ENCODE measurements at places on chromosomes 16 and 17.

DNA sequence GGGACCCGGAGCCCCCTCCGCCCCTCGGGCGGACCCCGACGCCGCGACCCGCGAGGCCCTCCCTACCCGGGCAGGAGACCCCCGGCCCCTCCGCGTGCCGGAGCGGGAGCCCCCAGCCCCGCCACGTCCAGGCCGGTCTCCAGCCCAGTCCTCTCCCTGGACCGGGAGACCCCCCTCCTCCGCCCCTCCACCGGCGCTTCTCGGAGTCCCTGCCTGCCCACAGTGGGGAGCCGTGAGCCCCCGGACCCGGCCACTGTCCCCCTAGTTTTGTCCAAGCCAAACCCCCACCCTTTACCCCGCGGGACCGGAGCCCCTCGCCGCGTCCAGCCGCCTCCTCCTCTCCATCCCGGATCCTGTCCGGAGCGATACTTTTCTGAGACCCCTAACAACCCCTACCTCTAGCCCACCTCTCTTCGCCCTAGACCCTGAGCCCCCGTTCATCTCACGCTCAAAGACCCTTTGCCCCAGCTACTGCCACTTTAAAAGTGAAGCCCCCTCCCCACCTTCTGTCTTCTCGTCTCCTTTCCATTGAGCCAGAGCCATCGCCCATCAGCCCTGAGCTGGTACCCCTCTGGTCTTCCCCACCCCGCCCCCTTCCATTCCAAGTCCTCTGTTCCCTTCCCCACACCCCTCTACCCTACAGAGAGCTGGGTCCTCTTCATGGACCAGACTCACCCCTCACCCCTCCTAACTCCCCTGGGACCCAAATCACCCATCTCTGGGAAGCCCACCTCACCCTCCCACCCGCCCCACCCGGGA, 1.0 kb downstream of the NECAB2 start:
- no peak for DNase-seq

GRCh38 chr16:89380681-89381080, 109.7 kb downstream of the ANKRD11 start:
- no peak for DNase-seq

DNA sequence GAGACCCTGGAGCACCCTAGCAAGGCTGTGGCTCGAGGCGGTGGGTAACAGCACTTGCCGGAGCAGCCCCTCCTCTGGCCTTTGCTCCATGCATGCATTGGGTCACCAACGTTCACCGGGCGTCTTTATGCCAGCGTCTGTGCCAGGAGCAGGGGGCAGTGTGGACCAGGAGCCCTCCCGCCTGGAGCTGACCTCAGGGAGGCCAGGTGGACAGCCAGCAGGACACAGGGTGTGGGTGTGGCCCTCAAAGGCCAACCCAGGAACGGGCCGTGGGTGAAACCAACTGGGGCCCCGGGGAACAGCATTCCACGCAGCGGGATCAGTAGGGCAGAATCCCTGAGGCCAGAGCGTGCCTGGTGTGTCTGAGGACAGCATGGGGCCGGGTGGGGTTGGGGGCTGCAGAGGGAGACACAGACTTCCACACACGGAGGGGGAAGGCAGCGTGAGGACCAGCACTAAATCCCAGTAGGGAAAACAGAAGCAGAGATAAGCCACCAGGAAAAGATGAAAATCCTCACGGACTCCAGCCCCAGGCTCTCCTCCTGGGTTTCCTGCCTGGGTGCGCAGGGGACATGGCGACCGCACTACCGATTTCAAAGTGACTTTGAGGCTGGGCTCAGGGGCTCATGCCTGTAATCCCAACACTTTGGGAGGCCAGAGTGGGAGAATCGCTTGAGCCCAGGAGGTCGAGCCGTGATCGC, 2.9 kb upstream of the CD7 start:
- no peak for DNase-seq

GRCh38 chr17:50297407-50297865, 23.2 kb downstream of the TMEM92 start:
- DNase-seq = peak; percentile 71

GRCh38 chr17:45311760-45312476, 4.9 kb downstream of the MAP3K14 start:
- DNase-seq = peak; percentile 81

DNA sequence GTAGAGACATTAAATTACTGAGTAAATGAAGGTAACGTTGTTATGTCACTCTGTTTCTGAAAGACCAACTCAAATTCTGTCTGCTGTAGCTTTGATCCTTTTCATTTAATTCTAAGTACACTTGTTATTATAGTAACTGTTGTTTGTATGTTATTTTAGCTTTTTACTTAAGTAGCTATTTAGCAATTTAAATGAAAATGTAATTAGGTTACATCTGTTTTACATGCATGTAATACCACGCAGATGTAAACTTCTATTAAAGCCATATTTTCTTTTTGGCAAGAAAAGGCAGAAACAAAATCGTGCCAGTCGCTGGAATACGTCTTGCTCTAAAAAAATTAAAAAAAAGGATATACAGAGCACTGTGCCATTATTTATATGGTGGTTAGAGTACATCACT, 282.8 kb downstream of the FTO start:
- DNase-seq = no peak

DNA sequence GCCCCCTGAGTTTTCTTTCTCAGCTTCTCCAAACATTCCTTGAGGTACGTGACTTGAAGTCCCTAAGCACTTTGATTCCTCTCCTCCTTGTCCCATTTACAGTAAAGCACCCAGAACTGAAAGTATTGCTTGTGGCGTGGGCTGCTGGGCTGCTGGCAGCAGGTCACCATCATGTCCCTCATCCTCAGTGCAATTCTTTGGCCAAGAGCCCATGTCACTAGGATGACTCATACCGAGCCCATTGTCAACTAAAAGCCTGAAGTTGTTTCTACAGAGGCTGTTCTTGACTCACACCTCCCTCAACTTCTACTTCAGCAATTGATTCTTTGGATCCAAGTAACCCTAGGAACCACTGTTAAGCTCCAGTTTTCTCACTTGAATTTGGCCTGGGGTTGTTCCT, 54.3 kb downstream of the KPNA2 start:
- no peak for DNase-seq

DNA sequence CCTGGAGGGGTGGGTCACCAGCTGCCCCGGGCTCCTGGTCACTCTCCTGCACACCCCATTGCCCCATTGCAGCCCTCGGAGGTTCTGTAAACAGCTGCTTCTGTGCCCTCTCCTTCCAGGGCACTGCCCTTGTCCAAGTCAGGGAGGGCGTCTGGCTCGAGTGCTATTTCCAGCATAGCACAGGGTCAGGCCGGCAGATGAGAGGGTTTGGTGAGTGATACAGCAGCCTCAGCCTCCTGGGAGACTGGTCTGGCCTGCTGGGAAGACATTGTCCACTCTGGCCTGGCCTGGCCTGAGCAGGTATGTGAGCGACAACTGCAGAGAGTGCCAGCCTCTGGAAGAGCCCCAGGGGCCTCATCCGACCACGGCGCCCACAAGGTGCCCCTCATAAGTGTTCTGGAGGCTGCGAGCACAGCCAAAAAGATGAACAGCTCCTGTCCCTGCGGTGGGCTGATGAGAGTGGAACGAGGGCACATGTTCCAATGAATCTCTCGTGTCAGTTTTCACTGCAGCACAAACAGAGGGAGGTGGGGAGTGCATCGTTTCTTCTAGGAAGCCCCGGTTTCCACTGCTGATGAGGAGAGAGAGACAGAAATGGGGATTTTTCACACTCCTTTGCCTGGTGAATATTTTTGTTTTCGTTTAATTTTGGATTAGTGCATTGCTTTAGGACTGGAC, 105.8 kb upstream of the SDK2 start:
- DNase-seq = no peak

- DNase-seq = peak; percentile 45
Measured at GRCh38 chr16:23435500-23435899, 17.5 kb downstream of the COG7 start.

GRCh38 chr16:85819245-85819644, 19.8 kb downstream of the COX4I1 start:
- peak; percentile 76 for DNase-seq

DNA sequence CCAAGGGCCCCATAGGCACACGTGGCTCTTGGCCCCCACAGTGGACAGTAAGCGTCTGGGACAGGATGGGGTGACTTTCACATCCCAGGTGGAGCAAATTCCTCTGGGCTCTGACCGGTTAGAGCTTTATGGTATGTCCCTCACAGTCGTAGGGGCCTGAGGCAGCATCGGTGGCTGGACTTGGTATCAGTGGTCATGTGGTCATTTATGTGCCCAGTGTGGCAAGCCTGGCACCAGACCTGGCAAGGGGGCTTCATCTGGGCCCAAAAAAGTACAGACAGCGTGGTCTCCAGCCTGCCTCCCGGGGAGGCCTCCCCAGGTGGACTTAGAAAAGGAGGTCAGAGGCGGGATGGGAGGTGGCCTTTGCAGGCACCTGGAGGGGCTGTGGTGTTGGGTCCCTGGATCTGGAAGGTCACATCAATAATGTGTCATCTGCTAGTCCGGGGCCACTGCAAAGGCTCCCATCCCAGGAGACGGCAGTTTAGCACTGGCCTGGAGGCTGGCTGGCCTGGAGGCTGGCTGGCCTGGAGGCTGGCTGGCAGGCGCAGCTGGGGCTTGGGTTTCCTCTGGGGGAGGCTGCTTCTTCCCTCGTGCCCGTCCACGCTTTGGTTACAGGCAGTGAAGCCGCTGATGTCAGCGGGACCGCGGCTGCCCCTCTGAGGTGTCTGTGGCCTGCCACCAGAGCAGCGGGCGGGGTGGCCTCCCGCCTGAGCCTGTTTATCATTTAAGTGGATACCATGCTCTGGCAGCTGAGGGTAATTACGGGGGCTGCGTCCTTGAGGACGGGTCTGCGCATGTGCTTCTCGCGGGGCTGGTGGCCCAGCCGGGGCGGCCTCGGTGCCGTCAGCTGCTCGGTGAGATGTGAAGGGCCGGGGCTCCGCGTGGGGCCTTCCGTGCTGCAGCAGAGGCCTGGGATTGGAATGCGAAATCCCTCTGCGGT, 20.7 kb upstream of the CBX4 start:
- DNase-seq = no peak

- DNase-seq = no peak
Measured at GRCh38 chr16:9612267-9612666, 520.8 kb downstream of the HAPSTR1 start.

DNA sequence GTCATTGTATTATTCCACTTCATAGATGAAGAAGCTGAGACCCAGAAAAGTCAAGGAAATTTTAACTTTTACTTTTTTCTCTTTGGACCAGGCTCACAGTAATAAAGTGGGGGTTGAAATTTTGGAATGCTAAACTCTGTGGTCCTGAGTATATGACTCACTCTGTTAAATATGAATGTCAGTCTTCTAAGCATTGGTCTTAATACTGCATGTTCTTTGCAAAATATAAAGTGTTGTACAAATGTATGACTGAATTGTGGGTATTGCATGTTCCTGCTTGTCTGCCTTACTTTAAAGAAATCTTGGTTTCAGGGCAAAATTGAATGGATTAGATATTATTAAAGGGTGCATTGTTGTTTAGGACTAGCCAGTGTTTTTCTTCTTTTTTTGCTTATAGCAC, 950.8 kb upstream of the GOT2 start:
- DNase-seq = no peak

DNA sequence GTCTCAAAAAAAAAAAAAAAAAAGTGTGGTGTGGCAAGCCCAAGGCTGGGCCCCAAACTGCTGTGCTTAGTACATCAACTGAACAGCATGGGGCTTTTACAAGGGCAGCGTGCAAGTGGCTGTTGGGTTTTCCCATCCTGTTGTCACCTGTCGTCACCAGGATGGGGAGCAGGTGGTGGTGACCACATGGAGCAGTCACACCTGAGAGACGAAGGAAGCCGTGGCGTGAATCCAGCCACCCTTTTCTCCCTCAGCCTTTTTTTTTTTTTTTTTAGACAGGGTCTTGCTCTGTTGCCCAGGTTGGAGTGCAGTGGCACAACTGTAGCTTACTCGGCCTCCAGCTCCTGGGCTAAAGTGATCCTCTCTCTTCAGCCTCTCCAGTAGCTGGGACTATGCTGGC, 4.1 kb upstream of the MRPL58 start:
- DNase-seq = no peak

DNA sequence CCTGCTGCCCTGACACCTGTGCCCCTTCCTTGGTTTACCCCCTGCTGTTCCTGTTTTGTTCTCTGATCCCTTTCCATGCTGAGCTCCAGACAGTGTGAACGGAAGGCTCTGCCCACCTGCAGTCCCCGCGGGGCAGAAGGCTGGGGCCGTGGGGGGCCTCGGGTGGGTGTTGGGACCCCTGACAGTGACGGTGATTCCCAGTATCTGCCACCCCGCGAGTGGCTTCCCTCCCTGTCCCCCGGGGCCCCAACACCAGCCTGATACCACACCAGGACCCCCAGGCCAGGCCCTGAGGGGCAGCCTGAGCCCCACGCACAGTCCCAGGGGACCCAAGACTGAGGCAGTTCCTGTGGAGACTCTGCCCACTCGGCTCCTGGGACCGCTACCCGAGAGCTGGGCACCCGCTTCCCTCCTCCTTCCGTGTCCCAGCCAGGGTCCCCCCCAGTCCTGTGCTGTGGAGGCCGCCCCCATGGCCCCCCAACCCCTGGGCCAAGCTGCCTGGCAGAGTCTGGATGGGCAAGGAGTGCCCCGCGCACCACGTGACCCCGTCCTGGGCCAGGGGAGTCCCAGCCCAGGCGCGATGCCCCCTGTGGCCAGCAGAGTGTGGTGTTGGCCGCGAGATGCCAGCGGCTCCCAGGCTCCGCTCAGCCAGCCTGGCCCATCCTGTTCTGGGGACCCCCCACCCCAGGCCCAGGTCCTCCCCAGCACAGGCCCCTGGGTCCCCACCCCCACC, 10.0 kb upstream of the C1QTNF8 start:
- DNase-seq = peak; percentile 51

DNA sequence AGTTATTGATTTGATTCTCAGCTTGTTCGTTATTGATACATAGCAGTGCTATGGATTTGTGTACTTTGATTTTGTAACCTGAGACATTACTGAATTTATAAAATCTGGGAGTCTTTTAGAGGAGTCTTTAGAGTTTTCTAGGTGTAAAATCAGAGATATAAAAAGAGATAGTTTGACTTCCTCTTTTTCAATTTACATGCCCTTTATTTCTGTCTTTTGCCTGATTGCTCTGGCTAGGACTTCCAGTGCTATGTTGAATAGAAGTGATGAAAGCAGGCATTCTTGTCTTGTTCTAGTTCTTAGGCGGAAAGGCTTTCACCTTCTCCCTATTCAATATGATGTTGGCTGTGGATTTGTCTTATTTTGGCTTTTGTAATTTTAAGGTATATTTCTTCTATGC, 106.2 kb downstream of the PHKB start:
- no peak for DNase-seq

GRCh38 chr16:82628711-82629110, 1.9 kb downstream of the CDH13 start:
- no peak for DNase-seq

- DNase-seq = no peak
Measured at GRCh38 chr16:49021136-49021535, 260.5 kb downstream of the CBLN1 start.

GRCh38 chr16:27318392-27319256, 4.8 kb downstream of the IL4R start:
- peak; percentile 51 for DNase-seq

DNA sequence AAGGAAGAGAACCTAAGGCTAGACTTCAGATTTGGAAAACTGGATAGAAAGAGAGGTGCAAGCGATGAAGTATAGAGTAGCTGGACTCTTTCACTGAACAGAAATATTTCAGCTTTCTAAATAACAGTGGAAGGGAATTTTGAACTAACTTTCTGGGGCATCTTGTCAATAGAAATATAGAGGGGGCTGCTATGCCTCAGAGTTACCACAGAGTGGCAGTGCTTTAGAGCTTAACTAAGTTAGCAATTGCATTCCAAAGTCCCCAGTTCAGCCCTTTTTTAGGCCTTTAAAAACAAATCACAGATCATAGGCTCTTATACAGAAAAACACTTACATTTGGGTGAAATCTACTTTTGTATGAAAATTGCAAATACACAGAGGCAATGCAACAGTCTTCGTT, 154.2 kb upstream of the CDH8 start:
- DNase-seq = no peak

Data from activated T-cell treated with anti-CD3 and anti-CD28 coated beads for 48 hours (primary cell).